Activated T-cell treated with anti-CD3 and anti-CD28 coated beads, Interleukin-2, amount 50 U/mL, for 72 hours (primary cell): ENCODE measurements at places on chromosomes 13 and 19. TPM values are rescaled to one million over a fixed set of nuclear protein-coding genes. Genes with fewer than 3 reads are reported as not detected.

- no peak for DNase-seq
These were observed 11.8 kb downstream of the YIPF2 start for GRCh38 chr19:10916602-10917001.

- no peak for DNase-seq
These were observed 1.2 kb downstream of the SAMD1 start for GRCh38 chr19:14089412-14089661.

DNA sequence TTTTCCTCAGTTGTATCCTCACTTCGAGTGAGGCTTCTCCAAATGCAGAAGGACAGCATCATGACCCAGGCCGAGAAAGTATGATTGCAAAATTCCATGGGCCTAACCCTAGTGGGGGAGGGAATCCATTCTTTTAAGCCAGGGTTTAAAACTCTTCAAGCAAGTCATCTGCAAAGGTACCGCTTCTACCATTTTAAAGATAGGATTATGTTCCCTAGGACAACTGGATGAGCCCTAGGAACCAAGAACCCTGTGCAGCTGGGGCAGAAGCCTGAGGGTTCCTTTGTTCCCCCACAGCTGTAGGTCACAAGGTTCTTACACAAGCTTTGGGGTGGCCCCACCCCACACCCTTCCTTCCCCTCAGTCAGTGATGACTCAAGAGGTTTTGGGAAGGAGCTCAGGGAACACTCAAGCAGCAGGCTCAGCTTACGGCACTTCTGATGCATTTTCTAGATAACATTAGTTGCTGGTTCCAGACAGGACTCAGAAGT, 13.5 kb downstream of the ARL11 start:
- no peak for DNase-seq

- no peak for DNase-seq
These were observed 613.8 kb downstream of the EFNB2 start for GRCh38 chr13:105921711-105922110.

- DNase-seq: no peak
These were observed 306.2 kb downstream of the TEX29 start for GRCh38 chr13:111626371-111627305.

DNA sequence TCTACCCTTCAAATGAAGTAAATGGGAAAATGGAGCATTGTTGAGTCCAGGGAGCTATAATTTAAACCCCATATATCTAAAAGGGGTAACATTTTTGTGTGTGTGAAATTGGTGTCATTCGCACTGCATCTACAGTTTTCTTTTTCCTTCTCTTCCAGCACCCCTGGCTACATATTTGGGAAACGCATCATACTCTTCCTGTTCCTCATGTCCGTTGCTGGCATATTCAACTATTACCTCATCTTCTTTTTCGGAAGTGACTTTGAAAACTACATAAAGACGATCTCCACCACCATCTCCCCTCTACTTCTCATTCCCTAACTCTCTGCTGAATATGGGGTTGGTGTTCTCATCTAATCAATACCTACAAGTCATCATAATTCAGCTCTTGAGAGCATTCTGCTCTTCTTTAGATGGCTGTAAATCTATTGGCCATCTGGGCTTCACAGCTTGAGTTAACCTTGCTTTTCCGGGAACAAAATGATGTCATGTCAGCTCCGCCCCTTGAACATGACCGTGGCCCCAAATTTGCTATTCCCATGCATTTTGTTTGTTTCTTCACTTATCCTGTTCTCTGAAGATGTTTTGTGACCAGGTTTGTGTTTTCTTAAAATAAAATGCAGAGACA, 28.6 kb downstream of the ALOX5AP start:
- DNase-seq: no peak

- DNase-seq: no peak
These were observed 301.7 kb downstream of the NDFIP2 start for GRCh38 chr13:79782541-79783205.

The ZNF208 gene
- total RNA-seq: 4.6 TPM

The NLRP7 gene
- total RNA-seq: not detected

DNA sequence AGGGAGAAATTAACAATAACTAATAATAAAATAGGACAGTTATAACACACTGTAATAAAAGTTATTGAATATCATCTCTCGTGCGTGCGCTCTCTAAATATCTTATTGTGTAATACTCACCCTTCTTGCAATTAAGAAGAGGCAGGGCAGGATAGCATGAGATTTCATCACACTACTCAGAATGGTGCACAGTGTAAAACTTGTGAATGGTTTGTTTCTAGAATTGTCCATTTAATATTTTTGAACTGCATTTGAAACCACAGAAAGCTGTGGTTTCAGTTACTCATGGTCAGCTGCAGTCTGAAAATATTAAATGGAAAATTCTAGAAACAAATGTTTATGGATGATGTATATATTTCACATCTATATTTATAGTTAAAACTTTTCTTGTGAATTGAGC, 161.1 kb downstream of the DCT start:
- DNase-seq: no peak

- DNase-seq: no peak
These were observed at the start of gene NLRP11 for GRCh38 chr19:55831846-55832245. NLRP11 (minus strand) TSS chr19:55831999; CDS start chr19:55818174, 13,825 bp downstream.

GRCh38 chr13:109408591-109409382, 377.6 kb downstream of the IRS2 start:
- DNase-seq: no peak

DNA sequence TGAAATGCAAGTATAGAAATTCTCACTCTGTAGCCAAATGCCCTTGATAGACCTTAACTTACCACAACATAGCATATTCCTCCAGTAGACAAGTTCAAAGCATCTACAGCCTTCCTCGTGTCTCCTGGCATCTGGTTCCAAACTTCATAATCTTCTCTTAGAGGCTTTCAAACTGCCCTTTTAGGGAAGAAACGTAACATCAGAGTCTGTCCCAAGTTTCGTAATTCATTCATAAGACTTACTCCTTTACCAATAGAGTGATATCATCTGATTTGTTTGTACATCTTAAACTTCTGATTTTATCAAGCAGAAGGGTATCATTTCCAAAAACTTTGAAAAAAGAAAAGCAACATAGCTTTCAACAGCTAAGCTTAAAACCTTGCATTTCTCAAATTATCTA, 137.4 kb downstream of the SPRY2 start:
- DNase-seq: no peak

- DNase-seq: no peak
These were observed 29.5 kb upstream of the CEBPG start for GRCh38 chr19:33343859-33344572.
